ENCODE measurements at places on chromosomes 1 and 21.

- DNase-seq, result no peak
Measured at GRCh38 chr1:231235526-231236207, 5.3 kb upstream of the GNPAT start.

DNA sequence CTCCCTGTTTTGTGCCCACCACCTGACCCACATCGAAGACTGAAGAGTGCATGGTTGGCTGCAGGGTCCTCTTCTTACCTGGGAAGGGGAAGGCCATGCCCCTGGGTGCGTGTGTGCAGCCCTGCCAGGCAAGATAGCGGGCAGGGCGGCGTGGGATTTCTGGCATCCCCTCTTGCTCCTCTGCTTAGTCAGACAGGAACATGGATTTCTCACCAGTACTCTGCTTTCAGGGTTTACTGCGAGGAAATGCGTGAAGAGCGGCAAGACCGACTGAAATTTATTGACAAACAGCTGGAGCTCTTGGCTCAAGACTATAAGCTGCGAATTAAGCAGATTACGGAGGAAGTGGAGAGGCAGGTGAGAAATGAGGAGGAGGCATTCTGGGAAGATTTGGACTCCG is 15.5 kb upstream of the MIIP start:
- no peak for DNase-seq

DNA sequence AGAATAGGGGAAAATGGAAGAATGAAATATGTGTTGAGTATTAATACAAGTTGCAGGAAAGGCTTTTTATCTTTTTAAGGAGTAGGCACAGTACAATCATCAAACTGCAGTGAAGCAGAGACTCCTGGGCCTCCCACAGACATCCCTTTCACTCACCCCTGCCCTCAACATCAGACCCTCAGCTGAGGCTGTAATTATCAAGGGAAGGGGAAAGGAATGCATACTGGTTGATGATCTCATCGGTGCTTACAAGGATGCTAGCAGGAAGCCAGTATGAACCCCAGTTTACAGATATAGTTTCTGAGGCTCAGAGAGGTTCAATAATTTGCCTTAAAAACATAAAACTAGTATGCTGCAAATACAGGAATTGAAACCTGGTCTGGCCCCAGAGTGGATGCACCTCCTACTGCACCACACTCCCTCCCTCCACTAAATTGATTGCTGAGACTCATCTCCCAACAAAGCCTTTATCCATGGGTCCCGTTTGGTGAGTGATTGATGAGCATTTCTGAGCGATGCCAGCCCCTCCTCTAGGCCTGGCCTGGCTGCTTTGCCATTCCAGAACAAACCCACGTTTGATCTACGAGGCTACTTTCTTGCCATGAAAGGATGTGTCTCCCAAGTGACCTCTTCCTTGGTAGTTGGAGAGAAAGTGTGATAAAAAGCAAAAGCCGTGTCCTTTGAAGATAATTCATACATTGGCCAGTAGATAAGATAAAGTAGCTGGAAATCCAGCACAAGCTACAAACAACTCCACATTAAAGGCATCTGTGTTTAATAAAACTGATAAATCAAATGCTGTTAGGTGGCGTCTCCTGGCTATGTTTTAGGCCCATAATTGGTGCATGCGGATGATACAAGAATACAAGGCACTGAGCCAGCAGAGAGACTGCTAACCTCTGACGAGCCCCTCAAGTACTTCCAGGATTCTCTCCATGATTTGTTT is 233.9 kb upstream of the CAMK1G start:
- peak; percentile 39 for DNase-seq

DNA sequence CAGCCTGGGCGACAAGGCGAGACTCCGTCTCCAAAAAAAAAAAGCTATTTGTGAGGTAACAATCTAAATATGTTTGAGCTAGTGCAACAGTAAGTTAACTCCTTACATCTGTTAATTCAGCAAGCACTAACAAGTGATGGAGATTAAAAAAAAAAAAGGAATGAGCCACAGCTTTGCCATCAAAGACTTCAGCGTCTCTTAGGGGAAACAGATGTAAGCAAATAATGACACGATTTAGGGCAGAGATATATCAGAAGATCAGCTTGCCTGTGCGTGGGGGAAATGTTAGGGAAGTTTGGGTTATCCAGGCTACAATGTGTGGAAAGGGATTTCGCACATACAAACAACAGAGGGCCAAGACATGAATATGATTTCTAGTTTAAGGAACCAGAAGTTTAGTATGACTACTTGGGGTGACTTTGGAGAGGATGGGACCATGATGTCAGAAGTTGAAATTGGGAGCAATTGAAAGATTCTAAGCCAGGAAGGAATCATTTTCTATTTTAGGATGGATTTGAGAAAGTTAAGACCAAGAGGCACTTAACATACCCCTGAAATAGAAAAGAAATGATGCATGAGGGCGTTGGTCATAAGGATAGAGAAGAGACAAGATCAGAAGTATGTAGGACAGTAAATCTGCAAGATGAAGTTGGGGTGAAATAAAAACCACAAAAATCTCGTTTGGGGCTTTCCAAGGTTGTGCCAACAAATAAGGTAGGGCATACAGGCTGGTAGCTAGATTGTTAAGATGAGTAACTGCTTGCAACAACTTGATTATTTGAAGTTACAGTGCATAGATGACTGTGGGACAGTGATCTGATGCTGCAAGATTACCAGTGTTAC is 2.4 kb upstream of the BRWD1 start:
- no peak for DNase-seq

DNA sequence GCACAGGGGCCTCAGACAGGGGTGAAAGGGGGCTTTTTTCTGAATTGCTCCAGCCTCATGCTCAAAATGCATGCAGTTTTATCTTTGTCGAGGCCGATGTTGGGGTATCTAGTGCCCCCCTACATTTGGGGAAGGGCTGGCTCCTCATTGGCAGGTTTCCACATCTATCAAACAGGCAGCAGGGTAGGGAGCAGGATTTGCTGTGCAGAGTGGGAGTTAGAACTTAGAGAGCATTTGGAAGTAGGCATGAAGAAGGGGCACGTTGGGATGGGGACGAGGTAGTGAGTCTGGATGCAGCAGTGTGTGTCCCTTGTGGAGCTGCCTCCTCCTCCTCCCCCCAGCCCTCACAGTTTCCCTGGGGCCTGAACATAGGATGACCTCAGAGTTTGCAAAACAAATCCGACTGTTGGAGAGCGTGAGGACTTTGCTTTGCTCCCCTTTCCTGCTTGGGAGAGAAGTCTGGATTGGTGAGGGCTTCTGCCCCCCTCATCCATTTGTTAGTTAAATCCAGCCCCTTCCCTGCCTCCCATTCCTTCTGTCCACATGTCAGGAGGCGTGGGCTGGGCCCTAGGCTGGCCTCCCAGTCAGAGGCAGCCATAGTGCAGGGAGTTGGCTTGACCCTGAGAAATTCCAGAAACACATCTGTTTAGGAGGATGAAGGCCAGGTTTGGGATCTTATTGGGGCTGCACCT is 36.9 kb upstream of the GPR37L1 start:
- no peak for DNase-seq

GRCh38 chr21:37863842-37864241 is 52.4 kb downstream of the KCNJ6 start:
- no peak for DNase-seq

DNA sequence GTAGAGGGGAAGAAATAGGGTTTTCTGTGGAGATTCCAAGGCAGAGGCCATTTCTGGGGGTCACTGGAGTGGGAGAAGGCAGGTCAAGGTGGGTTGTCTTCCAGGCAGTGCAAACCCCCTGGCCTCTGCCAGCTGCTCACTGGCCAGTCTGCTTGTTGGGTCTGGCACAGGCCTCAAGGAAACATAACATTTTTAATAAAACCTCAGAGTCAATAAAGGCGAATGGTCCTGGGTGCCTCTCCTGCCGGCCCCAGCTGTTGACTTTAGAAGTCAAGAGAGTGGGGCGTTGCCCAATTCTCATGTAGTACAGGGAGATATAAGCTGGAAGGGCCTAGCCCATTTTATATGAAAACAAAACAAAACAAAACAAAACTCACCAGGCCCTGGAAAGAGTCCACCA is 36.6 kb downstream of the RUNX3 start:
- no peak for DNase-seq

DNA sequence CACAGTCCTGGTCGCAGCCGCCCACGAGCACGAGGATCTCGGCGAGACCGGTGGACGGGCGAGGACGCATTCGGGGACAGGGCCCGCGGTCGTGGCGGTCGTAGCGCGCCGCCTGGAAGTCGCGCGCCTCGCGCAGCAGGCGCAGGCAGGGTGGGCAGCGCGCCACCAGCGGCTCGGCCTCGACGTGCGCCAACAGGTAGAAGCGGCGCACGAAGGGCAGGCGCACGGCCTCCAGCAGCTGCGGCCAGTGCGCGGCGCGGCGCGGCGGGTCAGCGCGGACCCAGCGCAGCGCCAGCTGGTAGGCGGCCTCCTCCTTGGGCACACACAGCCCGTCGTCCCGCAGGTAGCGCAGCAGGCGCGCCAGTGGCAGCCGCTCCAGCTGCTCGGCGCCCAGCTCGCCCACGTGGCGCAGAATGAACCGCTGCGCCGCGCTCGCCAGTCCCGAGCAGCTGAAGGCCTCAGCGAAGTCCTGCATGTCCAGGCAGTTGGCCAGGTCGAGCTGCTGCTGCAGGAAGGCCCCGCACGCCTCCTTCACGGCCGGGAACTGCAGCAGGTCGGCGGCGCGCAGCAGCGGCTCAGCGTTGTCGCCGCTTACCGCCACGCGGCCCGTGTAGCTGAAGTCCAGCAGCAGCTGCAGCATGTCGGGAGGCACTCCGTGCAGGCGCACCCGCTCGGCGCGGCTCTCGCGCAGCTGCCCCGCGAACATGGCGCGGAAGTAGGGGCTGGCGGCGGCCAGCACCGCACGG is 573 bp downstream of the KLHL21 start:
- DNase-seq, result no peak

DNA sequence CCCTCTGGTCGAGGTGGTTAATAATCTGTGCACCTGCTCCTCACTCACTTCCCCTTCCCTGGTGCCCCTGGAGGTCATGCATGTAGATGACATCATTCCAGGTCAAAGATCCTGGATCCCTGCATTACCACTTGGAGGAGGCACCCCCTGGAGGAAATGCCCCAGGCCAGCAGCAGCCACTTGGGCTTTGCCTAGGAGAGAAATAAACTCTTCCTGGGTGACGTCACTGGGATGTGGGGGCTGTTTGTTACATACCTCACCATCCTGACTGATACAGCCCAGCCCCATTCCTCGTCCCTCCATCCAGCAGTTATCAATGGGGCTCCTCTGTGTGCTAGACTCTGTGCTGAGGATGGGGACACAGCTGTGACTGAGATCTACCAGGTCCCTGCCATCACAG is 433.6 kb downstream of the PTPRU start:
- DNase-seq, result no peak

DNA sequence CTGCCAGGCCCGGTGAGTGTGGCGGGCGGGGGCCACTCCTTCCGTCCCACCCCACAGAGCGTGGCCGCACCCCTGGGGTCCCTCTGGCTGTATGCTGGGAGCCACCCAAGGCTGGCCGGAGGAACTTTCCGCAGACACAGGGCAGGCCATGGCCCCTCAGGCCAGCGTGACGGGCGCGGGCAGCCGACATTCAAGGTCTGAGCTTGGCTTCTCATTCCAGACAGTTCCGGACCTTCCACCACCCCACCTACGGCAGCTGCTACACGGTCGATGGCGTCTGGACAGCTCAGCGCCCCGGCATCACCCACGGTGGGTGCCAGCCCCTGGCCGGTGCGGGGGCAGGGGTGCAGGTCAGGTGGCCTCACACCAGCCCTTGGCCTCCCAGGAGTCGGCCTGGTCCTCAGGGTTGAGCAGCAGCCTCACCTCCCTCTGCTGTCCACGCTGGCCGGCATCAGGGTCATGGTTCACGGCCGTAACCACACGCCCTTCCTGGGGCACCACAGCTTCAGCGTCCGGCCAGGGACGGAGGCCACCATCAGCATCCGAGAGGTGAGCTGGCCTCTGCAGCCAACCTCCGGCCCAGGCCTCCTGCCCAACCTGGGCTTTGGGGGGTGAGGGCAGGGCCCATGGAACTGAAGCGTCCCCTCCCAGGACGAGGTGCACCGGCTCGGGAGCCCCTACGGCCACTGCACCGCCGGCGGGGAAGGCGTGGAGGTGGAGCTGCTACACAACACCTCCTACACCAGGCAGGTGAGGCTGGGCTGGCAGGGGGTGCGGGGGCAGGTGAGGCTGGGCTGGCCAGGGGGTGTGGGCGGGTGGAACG is 7.3 kb downstream of the SCNN1D start:
- DNase-seq, result no peak

- no peak for DNase-seq
Measured at GRCh38 chr1:231643071-231643934, 16.7 kb downstream of the DISC1 start.

DNA sequence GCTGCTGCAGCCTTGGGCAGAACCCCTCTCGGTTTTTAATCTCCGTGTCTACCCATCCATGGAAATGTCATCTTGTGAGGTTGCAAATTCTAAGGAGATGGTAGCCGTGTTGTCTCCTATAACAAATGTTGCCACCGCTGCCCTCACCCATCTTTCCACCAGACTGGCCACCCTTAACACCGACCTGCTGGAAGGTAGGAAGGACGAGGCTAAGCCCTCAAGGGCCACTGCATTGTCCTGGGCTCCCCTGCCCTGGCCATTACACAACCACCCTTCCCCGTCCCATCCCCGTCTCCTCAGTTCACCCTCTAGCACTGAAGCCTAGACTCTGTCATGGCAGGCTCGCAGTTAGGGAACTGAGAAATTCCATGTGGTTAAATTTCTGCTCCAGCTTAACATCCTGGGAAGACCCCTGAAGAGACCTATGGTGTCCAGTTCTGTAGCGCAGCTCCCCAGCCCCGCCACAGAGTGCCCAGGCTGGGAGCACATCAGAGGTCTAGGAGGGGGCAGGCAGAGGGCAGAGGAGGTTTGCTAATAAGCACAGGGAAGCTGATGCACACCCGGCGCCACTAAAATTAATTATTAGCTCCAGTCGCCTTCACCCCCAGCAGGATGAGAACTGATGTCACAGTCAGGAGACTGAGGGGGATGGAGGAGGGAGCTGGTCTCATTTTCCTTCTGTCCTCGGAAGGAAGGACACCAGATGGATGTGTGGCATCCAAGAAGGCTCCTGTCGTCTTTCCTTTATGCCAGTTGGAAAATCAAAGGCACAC is 38.3 kb downstream of the STUM start:
- DNase-seq, result no peak

GRCh38 chr1:98104289-98104688 is 183.5 kb upstream of the DPYD start:
- DNase-seq, result no peak

DNA sequence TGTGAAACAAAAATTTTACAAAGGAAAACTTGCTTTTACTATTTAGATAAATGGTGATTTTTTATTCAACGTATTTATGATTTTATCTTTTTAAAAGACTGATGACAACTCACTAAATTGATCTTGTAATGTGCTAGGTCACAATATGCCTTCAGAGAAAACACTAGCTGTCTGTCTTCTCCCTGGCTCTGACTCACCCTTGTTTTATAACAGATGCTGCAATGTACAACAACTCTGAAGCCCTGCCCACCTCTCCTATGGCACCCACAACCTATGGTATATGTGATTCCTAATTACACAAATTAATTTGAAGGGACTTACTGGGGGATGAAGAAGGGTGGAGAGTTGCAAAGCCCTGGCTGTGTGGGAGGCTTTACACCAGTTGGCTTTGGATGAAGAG is 24.7 kb upstream of the HSD17B7 start:
- DNase-seq, result no peak

DNA sequence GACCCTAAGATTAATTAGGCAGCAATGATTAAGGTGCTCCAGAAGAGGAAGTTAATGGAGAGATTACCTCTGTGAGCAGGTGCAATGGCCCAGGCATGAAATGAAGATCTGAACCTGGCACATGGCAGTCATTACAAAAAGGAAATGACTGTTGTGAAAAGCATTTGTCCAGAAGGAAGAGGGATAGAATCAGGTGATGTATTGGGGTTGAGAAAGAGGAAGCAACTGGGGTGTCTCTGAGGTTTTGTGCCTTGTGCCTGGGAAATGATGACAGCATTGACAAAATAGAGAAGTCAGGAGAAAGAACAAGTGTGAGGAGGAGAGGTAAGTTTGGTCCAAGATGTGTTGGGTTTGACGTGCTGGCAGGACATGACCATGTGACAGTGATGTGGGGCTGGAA is 5.6 kb downstream of the CRCT1 start:
- DNase-seq, result no peak
